DMS 273 treated with DMSO at 0.1 percent for 48 hours (cell line): ENCODE measurements at places on chromosomes 2 and 18.

DNA sequence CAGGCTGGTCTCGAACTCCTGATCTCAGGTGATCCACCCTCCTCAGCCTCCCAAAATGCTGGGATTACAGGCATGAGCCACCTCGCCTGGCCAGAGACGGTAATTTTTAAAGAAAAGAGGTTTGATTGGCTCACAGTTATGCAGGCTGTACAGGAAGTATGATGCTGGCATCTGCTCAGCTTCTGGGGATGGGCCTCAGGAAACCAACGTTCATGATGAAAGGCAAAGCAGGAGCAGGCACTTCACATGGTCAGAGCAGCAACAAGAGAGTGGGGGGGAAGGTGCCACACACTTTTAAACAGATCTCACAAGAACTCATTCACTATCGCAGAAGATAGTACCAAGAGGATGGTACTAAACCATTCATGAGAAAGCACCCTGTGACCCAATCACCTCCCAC, 38.0 kb upstream of the GPD2 start:
- no peak for DNase-seq

DNA sequence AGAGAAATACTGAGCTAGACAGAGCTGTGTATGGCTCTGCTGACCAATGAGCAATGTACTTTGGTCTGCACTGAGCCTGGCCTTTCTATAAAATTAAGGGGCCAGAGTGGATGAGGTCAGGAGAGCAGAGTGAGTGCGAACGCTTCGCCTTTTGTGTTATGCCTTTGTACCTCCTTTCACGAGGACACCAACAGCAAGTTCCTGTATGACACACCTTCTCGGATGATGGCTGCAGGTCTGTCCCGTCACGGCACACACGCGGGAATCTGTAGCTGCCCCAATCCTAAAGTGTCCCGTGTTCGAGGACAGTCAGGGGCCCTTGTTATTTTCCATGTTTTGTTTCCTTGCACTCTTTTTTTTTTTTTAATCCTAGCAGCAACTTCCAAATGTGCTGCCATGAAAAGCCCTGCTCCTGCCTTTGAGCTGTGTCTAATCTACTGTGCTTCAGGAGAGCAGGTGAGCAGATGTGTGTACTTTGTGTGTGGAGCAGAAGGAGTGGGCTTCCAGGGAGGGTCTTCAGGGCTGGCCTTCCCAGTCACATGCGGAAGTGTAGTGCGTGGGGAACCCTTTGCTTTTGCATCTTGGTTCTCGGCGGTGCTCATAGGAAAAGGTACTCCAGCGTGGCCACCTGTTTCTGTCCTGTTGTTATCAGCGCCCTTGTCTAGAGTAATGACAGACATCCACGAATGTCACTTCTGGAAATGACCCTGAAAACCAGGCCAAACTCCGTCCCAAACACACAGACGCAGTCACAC, 213.2 kb downstream of the NDUFA10 start:
- DNase-seq: no peak

DNA sequence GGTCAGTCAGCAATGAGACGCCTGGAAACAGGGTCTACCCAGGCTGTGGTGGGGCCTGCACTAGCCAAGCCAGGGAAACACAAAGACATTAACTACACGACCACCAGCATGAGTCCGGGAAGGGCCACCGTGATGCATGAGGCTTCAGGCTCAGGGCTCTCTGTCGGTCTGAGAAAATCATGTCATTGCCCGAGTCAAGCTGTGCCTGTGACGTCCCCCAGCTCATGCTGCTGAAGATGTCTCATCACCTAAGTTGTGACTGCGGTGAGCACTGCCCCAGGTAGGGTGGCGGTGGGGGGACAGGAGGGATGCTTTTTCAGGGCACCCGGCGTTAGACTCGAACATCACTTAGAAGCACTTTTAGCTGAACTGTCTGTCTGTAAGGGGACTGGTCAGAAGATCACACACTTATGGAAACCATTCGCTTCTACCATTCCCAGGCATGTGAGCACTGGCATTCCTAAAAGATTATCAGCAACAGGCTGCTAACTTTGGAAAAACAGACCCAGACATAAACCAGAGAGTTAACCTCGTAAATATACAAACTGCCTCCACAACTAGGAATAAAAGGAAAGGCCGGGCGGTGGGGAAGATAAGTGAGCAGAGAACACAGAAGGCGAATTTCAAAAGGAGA, 234.5 kb downstream of the HDAC4 start:
- no peak for DNase-seq

DNA sequence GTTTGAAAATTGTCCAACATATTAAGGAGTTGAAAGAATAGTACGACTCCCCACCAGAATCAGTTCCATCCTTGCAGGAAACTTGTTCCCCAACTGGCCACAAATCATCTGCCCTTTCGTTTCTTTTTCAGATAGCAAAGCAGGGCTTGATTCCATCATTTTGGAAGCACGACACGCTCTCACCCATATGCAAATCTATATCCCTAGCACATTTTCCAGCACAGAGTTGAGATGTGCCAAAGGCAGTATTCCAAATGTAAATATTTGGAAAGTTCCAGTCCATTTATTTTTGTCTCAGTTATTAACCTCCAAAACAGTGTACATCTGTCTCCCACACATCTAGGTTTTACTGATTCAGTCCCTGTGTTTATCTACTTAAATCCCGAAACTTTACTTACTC, 128.8 kb upstream of the BCL2L11 start:
- no peak for DNase-seq

DNA sequence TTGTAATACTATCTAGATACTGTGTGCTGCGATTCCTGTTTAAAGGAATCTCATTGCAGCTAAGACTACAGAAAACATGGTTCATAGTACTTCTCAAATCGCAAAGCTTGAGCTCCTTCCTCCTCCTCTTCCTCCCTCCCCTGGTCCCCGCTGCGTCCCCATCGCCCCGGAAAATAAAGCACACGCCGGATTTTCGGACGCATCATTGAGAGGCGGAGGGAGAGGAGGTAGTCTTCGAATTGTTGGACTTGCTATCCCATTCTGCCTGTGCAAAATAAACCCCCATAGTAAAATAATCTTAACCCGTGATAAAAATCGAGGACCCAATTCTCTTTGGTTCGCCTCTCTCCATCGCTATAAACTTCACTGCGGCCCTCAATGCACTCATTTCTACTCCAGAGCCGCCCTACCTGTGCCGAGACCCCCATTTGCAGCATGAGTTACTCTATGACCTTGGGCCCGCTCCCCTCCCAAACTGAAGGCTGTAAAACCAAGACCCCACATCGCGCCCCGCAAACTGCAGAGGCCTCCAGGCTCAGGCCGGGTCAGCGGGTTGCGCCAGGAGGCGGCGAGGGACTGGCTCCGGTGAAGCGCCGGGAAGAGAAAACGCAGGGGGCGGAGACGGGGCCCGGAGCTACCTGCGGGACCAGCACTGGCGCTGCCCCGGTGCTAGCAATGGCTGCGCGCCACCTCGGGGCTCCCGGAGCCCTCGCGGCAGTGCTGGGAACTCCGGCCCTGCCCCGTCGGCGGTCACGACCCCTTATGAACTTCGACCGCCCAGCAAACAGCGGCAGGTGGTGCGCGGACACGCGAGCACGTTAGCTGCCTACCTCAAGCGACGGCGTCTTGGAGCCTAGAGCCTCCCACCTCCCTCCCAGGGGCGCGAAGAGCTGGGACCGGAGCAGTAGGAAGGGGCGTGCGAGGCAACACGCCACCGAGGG, 649 bp downstream of the ESCO1 start:
- no peak for DNase-seq

GRCh38 chr18:79682894-79683625, 3.5 kb downstream of the CTDP1 start:
- no peak for DNase-seq

GRCh38 chr2:66596256-66596655, 161.3 kb downstream of the MEIS1 start:
- DNase-seq: no peak

DNA sequence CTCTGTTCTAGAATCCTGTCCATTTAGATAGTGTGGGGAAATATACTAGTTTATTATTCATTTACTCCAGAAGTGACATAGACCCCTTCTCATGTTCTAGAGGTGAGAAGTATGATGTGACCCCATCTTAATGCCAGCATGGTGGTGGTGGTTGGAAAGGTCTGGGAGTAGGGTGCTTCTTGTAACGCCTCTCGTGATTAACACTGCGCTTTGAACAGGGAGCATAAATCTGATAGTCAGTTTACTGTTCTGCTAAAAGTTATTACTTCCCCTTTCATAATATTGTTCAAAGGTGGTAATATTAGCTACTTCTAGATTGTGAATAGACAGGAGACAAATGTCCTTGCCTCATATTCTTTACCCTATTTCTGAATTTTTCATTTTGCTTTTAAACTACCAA, 35.6 kb downstream of the EHBP1 start:
- no peak for DNase-seq

DNA sequence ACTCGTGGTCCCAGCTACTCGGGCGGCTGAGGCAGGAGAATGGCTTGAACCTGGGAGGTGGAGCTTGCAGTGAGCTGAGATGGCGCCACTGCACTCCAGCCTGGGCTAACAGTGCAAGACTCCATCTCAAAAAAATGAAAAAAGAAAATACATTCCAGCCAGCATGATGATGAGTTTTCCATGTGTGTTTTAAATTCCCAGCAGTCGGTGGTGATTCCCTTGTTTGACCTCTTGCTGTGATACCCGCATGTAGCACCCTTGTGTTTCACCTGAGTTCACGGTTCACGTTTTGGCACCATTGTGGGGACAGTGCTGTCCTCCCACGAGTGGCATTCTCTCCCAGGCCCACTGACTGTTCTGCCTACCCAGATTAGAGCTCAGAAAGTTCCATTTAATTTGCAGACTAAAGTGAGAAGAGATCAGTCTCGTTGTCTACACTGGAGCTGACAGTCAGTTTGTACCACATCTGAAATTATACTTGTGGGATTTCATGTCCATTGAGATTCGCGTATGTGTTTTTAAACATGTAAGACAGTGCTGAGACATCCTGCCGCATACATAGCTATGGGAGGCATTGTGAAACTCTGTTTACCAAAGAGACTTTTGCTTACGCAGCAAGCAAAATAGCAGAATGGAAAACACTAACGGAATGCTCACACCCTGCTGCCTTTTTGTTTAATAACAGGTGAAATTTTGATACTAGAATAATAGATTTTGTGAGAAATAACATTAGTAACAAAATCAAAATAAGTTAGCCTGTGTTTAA, 157.1 kb downstream of the GBX2 start:
- DNase-seq: no peak

DNA sequence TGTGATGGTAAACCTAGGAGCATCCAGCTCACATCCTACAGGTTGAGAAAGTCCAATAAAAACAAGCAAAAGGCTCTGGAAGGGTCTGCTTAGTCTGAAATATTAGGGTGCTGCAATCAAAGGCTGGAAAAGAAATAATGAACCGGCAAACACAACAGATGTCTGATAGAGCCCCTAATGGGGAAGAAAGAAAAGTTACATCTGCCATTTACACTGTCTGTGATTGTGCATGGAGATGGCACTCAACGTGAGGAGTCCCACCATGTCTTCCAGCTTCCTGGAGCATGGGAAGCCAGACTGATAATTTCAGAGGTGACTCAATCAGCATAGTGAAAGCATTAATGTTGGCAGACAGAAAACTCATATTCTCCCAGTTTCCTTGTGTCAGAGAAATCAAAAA, 307.8 kb downstream of the EPHA4 start:
- peak; percentile 6 for DNase-seq

DNA sequence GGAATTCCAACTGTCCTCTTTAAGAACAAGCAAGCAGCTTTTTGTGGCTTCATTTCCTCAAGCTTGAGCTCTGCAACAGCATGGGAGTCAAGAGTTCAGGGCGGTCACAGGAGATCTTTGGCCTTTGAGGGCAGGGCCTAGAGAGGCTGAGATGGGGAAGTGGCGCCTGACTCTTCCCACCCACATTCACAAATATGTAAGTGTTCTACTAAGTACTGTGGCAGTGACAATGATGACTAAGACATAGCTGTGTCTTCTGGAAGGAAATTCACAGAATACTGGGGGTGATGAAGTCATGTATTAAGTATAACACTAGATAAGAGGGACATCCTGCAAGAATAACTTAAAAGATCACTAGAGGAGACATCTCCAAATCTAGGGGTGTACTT, 15.0 kb downstream of the RND3 start:
- DNase-seq: no peak

- DNase-seq: no peak
These were observed 268.5 kb downstream of the ICOS start for GRCh38 chr2:204205082-204205481.

- no peak for DNase-seq
These were observed 377.9 kb downstream of the TMEM182 start for GRCh38 chr2:103139628-103140268.

GRCh38 chr18:77144046-77144445, 11.5 kb upstream of the MBP start:
- DNase-seq: no peak

DNA sequence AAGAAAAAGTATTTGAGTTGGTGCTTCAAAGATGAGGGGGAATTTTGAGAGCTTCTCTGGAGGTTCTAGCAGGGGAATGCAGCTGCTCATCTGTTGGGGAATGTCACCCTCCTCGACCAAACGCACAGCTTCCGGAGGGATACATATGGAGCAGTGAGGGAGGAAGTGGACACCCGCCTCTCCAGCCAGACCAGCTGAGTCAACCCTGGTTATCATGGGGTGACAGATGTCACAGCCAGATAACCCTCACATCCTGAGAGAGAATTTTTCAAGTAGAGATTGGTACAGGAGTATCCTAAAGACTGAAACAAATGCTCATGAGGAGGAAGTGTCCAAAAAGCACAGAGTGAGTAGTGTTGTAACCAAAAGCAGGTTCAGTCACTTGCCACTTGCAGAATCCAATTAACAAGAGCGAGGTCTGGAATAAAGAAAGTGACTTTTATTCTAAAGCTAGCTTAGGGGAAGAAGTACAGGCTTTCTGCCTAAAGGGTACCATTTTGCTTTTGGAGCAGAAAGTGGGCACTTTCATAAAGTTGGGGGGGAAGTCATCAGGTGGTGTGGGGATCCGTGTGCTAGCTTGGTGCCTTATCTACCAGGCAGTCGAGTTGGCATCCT, 395.2 kb downstream of the RAD51AP2 start:
- no peak for DNase-seq

GRCh38 chr18:13051159-13051558, 60.0 kb downstream of the CEP192 start:
- DNase-seq: no peak

DNA sequence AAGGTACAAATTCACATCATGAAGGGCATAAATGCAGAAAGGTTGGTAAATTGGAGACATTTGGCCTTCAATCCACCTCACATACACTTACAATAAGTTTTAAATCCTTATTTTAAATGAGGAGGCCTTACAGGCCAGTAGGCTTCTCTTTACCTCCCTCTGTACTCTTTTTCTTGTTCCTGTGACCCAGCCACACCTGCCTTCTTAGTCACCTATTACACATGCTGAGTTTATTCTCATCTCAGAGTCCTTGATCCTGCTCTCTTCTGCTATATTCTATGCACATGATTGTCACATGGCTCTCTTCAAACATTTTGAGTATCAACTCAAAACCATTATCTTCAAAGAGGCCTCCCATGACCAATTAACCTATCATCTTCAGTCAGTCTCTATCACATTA, 491.5 kb downstream of the SATB2 start:
- DNase-seq: no peak

GRCh38 chr18:72122103-72122502, 422.0 kb downstream of the CBLN2 start:
- DNase-seq: no peak

- no peak for DNase-seq
These were observed 25.8 kb downstream of the CASP10 start for GRCh38 chr2:201208563-201209252.
